ENCODE measurements at places on chromosomes 12 and 14.

GRCh38 chr12:20458011-20458410 lies 89.7 kb downstream of the PDE3A start:
- no peak for DNase-seq

DNA sequence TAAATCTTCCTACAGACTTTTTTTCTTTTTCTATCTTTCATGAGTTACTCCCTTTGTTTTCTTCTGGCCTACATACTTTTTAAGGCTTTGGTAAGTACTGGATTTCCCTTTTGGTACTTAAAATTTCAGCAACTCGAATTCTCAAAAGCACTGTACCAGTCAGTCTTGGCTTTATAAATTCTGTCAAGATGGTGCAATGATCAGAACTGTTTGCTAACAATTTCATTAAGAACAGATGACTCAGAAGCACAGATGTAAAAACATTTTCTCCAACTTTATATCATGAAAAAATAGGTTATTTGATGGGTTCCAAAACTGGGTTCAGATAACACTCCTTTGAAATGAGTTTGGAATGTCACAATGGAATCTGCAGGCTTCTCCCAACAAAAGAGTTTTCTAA lies 1961.8 kb upstream of the FLRT2 start:
- DNase-seq, result peak; percentile 17

GRCh38 chr14:54603362-54603761 lies 36.4 kb downstream of the SAMD4A start:
- peak; percentile 64 for DNase-seq

DNA sequence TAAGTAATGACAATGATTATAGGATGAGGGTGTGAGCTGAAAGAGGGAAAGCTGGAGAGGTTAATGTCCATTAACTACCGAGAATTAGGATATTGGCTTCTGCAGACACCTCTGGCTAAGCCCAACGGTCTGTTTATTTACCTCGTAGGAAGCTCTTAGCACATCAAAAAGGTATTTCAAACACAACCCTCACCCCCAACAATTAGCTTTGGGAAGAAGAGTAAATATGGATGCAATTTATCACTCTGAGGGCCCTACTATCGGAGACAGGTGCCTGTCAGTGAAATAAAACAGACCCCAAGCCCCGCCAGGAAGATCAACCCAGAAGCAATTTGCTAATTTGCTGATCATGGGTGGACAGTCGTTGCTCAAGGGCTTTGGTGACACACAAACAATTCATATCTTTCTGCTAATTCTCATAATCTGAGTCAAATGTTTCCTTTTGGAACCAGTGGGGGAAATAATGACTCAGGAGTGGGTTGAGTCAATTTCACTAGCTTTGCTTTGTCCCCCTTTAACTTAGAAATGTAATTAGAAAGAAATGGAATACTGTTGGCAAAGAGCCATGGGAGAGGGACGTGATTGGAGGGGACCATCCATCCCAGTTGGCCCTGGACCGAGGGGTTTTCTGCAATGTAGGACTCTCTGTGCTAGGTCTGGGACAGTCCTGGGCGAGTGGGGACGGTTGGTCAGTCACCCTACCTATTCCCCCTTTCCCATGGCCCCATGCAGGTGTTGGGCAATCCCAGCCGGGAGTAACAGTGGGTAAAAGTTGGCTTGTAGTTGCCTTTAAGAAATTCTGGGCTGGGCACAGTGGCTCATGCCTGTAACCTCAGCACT lies 99.1 kb upstream of the MED13L start:
- peak; percentile 85 for DNase-seq

GRCh38 chr12:114628199-114628598 lies 55.8 kb downstream of the TBX3 start:
- no peak for DNase-seq

- DNase-seq, result no peak
Observed at GRCh38 chr14:75369506-75369905, 58.3 kb upstream of the JDP2 start.

DNA sequence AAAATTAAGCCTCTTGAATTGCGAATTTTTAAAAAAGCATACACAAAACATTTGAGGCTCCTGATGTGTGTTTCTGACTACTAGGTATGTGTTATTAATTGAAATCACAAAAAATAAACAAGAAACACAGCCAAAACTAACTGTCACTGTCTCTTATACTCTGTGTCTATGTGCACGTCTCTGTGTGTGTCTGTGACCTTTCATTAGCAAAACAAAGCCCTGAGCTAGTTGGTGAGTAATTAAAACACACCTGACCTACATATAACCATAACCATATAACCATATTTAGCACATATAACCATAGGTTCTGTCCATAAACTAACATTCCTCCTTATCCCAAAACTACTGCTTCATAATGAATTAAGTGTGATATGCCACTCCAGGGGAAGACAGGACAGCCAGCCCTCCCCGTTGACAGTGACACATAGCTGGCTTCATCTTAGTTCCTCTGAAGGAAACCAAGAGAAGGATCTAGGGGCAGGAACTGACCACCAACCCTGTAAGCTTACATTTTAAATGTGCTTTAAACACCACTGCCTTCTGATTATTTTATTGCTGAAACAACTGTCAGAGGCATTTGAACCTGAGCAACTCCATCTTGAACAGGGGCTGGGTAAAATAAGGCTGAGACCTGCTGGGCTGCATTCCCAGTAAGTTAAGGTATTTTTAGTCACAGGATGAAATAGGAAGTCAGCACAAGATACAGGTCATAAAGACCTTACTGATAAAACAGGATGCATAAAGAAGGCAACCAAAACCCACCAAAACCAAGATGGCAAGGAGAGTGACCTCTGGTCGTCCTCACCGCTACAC lies 106.7 kb downstream of the PPP2R5E start:
- no peak for DNase-seq

- no peak for DNase-seq
Observed at GRCh38 chr14:91927191-91927590, 20.3 kb downstream of the FBLN5 start.
